ENCODE measurements at places on chromosomes 13 and 19.

DNA sequence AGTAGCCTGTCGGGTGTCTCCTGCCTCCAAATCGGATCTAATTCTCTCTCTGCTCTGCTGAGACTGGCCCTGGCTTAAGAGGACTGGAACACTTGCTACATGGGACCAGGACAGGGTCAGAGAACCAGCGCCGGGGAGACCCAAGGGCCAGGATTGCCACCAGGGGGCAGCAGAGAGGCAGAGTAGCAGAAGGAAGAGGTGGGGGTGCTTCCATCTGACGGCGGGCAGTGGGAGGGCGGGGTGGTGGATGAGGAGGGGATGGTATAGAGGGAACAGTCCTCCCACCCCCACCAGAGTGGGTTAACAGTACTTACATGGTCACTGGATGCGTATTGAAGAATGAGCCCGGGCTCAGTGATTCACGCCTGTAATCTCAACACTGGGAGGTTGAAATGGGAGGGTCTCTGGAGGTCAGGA lies 11.9 kb downstream of the SELENOW start:
- peak; percentile 78 for DNase-seq

DNA sequence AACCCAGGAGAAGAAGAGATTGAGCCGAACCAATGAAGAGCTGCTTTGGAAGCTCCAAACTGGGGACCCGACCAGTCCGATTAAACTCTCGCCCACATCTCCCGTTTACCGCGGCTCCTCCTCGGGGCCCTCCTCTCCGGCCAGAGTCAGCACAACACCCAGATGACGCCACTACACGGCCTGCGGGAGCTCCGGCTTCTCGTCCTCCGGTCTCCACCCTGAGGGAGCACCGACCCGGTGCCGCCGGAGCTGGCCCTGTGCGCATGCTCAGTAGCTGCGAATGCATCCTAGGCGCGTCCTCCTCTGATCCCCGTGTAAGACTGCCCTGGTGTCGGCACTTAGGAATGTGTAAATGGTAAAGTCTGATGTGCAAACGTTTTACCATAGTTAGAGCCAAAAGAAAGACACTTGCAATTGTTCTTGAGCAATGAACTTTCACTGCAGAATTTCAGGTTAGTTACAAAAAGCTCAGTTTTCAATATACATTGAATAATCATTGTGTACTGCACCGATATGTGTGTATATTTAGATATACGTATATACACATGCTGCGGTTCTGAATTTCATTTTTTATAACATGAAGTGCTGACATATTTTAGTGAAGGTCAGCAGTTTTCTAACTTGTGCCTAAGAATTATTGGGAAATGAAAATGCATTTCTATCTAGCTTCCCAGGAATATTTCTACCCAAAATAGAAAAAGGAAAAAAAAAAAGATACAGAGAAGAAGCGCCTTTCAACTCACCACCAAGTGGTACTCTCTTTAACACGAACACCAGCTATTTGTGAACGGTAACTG lies 92.2 kb downstream of the SLC7A1 start:
- no peak for DNase-seq

DNA sequence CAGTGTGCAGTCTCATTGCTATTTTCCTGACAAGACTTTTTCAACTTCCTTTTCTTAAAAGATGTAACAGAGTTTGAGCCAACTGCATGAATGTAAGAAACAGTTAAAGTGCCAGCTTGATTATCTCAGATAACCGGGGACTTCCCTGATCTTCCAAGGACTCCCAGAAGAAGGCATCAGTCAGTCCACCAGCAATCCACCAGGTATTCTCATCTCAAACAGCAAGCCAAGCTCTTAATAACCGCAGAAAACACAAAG lies 350.1 kb downstream of the LIG4 start:
- DNase-seq, result no peak

DNA sequence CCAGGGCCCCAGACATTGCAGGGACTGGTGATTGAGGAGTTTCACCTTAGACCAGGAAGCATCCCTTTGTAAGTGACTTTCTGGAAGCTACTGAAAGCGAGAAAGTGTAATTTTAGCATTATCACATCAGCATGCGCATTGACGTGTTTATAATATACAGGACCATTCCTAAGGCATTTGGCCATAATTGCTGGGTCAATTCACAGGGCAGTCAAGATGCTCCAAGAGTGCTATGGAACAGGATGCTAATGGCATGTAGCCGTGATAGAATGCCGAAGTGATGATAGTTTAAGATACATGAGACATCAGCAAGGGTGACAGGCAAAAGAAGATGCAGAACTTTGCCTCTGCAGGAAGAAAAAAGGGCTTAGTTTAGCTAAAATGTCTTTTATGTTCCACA lies 347.6 kb upstream of the NBEA start:
- no peak for DNase-seq

DNA sequence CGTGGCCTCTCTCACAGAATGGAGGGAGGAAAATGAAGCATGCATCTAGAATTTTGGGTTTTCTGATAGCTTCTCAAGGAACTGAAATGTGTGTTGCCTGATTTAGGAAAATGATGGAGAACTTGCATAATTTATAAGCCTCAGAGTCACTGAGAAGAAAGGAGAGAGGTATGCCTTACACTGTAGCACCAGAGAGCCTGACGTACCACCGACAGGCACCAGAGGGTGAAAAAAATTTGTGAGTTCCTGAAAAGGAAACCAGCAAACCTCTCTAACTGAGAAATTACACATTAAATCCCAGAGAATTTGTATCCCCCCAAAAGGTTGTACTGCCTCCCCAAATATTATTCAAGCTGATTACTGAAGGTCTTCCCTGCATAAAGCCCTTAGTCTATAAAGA lies 915.3 kb upstream of the SLITRK6 start:
- no peak for DNase-seq

DNA sequence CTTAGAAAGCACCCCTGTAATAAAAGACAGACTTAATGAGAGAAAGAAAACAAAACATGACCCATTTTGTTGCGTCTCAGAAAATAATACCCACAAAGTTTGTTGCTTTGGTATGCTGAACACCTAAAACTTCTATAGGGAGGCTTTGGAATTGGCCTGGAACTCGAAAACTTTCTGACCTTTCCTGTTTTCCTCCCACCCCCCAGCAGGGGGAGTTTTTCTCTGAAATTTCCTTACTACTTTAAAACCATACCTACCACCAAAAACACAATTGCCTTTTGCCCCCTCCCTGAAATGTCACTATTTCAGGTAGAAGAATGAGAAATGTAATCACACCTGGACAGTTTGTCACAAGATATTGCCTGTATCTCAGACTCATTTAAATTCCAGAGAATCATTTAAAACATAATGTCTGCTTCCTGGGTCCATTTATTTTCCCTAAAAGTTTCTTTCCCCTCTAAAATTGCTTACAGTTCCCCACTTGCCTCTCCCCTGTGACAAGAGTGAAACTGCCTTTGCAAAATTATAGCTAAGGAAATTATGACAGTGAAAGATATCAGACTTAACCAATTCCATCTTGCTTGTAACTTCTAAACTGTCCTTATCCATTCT lies 2700.2 kb downstream of the PCDH9 start:
- no peak for DNase-seq

All from CD4-positive, alpha-beta T cell treated with Interleukin-1 beta for 1 hour (primary cell).